ENCODE measurements at places on chromosomes 5 and 9.

DNA sequence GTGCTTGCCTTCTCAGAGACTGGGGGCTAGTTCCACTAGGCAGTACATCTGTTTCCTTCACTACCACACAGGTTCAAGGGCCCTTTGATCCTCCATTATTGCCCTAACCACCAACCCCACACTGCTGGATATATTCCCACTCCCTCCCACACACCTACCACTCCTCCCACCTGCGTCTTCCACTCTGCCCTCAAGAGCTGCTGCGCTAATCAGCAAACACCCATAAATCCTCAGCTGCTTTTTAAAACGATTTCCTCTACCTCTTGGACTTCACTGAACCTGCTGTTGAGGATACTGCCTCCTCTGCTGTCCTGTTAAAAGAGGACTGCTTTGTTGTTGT is 120.9 kb downstream of the MAPKAP1 start:
- no peak for DNase-seq

- no peak for DNase-seq
Observed at GRCh38 chr5:141186897-141187512, at the start of gene PCDHB9. Gene PCDHB9, plus strand, starts transcription at chr5:141187161. Its CDS starts 158 bp downstream, at chr5:141187319.

GRCh38 chr5:126544087-126544740 is 50.8 kb downstream of the ALDH7A1 start:
- peak; percentile 22 for DNase-seq

- no peak for DNase-seq
Observed at GRCh38 chr5:150624334-150625163, 15.9 kb upstream of the SYNPO start.

- DNase-seq: no peak
Observed at GRCh38 chr5:172090976-172091547, 84.6 kb upstream of the FBXW11 start.

GRCh38 chr5:40685976-40686486 is 6.3 kb downstream of the PTGER4 start:
- DNase-seq: no peak

GRCh38 chr9:31587146-31587545 is 797.3 kb upstream of the ACO1 start:
- no peak for DNase-seq
